Astrocyte of the hippocampus (primary cell): ENCODE measurements at places on chromosomes 6 and 20.

DNA sequence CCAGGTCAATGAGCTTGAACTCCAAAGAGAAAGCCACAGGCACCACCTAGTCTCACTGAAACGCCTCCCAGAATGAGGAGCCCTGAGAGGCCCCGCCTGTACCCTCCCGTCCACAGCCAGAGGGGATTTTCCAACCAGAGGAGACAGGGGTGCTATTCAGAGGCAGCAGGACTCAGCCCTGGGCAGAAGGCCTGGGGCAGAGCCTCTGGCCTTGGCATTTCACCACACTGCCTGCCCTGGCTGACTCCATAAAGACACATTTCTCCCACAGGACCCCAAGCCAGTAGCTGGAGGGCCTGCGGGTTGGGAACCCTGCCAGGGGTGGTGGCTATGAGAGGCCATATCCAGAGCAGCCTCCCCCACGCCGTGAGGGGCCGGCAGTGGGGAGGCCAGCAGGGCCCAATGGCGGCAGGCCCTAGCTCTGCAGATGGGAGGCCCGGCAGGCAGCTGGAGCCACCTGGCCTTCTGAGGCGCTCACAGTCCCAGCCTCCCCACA is 159.3 kb downstream of the PREX1 start:
- peak; percentile 61 for DNase-seq

DNA sequence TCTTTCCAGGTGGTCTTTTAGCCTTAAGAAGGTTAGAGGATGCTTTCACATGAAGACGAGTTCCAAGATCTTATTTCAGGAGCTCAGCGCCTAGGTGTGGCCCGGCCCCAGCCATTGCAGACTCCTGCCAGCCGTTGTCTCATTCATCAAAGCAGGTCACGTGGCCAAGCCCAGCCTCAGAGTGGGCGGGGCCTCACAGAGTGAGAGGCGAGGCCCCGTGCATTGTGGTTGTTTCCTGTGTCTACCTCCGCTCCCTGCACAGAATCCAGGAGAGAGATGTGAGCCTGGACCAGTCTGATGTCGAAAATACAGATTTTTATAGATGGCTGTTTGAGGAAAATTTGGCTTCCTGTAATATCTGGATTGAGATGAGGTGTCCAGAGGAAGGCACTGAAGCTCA is 49.2 kb upstream of the CST5 start:
- no peak for DNase-seq

GRCh38 chr20:37397076-37397953 is 51.4 kb downstream of the SRC start:
- DNase-seq = peak; percentile 41

DNA sequence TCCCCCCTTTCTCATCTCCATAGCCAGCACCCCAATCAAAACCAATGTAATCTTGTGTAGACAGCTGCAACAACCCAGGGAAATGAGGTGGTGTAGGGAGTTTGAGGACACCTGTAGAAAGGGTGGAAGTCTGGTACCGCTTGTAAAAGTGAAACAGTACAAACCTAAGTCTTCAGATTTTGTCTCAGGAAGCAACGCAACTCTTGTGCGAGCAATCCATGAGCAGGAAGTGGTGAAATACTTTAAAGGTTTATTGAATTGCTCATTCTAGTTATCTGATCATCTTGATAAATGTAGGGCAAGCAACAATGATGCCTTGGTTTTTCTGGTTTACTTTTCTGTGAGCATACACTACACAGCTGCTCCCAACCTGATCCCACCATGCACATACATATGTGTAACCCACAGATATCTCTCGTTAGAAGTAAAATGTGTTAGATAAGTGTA is 71.1 kb upstream of the THEMIS start:
- DNase-seq = peak; percentile 63

DNA sequence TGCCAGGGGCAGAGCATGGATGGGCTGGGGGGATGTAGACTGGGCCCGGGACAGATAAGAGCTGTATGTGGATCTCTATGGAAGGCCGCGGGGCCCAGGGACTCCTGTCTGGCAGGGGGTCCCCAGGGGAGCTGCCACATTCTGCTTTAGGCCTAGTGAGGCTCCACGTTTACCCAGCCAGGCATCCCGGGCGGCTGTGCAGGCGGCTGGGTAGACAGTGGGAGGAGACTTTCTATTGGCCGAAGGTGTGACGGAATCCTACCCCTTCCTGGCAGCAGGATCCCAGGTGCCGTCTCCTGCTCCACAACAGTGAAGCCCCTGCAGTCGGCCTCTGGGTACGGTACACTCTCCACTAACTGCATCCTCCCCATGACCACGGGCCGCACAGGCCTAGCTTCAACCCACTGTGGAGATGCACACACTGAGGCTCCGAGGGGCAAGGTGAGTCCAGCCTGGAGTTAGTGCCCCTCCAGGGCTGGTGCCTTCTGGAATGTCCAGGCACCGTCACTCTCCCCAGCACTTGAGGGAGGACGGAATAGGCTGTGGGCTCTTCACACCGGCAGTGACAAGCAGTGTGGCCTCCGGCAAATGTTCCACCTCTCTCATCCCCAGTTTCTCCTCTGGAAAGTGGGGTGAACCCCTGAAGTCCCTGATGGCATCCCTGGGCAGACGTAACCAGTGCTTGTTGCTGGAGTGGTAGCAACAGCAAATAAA is 36.8 kb upstream of the ZBP1 start:
- DNase-seq = no peak

DNA sequence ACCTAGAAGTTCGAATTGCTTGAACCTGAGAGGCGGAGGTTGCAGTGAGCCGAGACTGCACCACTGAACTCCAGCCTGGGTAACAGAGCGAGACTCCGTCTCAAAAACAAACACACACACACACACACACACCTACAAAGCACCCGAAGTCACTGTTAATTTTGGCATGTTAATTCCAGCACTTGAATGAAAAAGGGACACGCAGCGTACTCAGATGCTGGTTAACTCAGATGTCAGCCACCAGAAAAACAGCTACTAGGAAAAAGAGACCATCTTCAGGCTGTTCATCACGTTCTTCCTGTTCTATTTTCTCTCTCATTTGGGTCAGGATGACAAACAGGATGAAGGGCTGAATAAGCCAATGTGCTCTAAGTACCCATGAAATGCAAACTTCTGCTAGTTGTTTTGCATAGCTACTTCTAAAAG is 46.9 kb downstream of the BLOC1S5 start:
- no peak for DNase-seq

DNA sequence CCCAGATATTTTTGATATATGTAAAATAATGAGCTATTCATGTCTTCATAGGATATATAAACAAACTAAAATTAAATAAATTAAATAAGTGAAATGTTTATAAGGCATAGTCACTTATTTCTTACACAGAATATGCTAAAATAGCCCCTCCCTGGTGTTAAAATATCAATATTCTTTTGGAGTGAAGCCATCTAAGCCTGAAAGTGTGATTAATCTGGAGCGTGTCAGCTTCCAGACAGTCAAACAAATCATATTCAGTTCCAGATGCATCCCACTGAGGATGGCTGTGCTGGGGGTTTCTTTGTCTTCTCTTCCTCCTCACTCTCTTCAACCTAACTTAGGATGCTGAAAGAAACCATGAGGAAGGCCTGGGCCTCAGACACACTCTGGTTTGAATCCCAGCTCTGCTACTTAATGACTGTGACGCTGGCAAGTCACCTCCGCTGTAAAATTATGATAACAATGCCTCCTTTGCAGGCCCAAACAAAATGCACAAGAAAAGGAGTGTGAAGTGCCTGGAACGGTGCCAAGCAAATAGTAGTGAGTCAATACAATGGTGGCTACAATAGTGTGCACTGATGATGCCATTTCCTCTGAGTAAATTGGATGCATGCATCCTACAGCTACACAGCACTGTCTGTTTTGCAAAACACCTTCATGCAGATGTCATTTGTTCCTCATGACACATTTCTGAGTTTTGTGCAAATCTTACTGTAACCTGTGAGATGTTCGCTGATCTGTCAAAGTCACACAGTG is 161.4 kb downstream of the FOXC1 start:
- peak; percentile 25 for DNase-seq
